Activated effector memory CD4-positive, alpha-beta T cell treated with anti-CD3 and anti-CD28 coated beads, Interleukin-2, amount 50 U/mL, for 16 hours (primary cell): ENCODE measurements at places on chromosomes 7 and 10.

GRCh38 chr7:7051206-7051877 lies 131.0 kb upstream of the C1GALT1 start:
- DNase-seq: no peak

GRCh38 chr10:42960491-42960990 lies 116.3 kb upstream of the RET start:
- no peak for DNase-seq

DNA sequence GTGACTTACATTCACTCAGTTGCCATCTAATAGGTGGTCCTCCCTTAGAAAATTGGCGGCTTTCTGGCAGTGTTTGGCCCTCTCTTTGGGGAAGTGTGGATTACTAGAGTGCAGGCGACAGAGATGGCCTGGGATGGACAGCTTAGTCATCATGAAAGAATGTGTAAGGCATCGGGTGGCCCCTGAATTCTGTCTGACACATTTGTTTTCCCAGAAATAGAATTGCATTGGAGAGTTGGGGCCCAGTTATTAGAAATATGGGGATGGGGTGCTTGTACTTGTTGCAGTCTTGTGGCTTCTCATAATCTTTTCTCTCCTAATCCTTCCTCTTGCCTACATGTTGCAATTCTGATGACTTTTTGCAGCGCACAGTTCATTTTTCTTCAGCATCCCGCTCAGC lies 13.8 kb downstream of the TCF7L2 start:
- DNase-seq: no peak

- peak; percentile 86 for DNase-seq
Observed at GRCh38 chr7:138903186-138903820, 77.9 kb downstream of the KIAA1549 start.

DNA sequence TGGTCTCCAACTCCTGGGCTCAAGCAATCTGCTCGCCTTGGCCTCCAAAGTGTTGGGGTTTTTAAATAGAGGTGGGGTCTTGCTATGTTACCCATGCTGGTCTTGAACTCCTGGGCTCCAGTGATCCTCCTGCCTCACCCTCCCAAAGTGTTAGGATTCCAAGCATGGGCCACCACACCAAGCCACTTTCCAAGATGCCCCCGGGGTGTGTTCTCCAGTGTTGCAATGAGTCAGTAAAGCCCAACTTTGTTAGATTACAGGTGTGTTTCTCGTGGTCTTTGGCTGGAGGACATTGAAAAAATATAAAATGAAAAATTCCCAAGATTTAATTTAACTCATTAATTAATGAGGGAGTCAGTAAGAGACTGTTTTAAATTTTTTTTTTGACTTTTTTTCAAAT lies 29.2 kb downstream of the TACR2 start:
- DNase-seq: no peak

DNA sequence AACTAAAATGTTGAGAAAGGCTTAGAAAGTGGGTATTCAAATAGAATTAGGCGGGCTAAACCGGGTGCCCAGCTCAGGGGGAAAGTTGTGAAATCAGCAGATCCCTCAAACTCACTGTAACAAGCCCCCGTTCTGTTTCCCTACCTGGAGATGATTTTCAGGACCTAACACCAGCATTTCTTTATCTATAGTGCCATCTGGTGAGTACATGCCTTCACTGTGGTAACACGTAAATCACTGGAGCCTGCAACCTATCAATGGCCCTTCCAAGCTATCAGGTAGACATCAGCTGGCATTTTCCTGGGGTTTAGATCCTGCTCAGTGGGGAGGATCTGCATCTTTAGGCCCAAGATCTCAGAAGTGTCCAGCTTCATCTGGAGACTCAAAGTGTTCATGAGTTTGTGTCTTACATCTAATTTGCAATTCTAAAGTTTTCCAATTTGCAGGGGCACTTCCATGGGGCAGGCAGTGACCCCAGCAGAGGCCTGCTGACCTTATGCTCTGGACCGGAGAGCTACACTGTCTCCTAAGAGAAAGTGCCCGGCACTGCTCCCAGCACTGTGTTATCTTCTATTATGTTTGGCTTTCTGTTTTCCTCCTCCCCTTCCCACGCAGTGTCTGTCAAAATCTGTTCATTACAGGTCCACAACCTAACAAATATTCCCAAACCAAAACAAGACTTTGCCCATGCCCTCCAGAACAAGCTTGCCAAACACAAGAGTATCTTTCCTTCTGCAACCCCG lies 132.5 kb downstream of the LSM5 start:
- DNase-seq: no peak

- DNase-seq: no peak
Observed at GRCh38 chr10:48439031-48439430, 132.6 kb downstream of the MAPK8 start.

DNA sequence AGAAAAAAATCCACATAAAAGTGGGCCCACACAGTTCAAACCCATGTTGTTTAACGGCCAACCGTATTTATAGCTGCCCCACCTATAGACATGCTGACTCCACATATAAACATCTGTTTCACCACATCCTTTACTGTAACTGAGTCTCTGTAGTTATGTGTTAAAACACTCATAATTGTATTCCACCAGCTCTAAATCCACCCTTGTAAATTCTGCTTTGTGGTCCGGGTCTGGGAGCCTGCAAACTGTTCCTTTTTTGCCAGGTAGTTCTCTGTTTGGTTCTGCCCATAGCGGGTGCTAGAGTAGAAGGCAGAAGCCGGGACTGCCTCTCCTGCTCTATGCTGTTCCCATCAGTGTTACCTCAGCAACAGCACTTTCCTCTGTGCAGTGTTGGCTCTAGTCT lies 20.2 kb upstream of the FHIP2A start:
- peak; percentile 65 for DNase-seq

- no peak for DNase-seq
Observed at GRCh38 chr7:138918756-138919155, 62.4 kb downstream of the KIAA1549 start.

GRCh38 chr10:125281091-125281490 lies 120.7 kb upstream of the CTBP2 start:
- no peak for DNase-seq

GRCh38 chr7:50564640-50565558 lies at the start of gene DDC:
TSS of gene DDC (minus strand) at chr7:50565405. CDS start at chr7:50544085, 21,320 bp downstream.
- no peak for DNase-seq

GRCh38 chr10:102814453-102814871 lies 22.8 kb downstream of the CYP17A1 start:
- DNase-seq: no peak

GRCh38 chr7:108484137-108484536 lies 27.9 kb upstream of the NRCAM start:
- no peak for DNase-seq

DNA sequence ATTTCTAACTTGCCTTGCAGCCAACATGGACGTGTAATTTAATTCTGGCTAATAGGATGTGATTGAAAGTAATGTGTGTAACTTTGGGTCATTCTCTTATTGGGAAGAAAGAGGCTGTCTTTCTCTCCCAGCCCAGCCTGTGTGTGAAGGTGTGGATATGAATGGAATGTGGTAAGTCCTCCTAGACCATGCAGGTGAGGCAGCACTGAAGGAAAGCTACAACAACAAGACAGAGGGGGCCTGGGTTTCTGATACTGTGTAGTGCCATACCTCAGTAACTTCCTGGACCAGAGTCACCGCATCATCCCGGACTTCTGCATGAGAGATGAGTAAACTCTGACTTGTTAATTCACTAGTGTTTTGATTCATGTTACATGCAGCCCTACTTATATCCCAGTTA lies 237.0 kb downstream of the EXOC4 start:
- DNase-seq: no peak

GRCh38 chr7:28191751-28192150 lies 11.2 kb upstream of the JAZF1 start:
- DNase-seq: no peak

DNA sequence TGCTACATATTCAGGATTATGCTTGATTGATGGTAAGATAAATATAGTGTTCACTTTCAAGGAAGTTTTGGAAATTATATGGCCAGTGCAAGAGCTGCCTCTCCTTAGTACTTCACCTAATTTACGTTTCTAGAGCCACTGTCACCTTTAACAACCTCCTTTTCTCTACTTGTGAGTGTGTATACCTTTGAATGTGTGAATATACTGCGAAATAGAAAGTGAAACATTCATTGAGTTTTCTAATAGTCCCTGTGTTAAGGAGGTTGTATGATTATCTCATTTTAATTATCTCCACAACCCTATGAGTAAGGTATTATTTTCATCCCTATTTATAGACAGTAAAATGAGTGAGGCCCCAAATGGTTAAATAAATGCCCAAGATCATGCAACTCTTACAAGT lies 1050.5 kb downstream of the XPNPEP1 start:
- no peak for DNase-seq

- DNase-seq: peak; percentile 61
Observed at GRCh38 chr7:86469680-86470295, 173.9 kb upstream of the GRM3 start.

- DNase-seq: no peak
Observed at GRCh38 chr10:69632516-69633199, 2.6 kb downstream of the FAM241B start.

DNA sequence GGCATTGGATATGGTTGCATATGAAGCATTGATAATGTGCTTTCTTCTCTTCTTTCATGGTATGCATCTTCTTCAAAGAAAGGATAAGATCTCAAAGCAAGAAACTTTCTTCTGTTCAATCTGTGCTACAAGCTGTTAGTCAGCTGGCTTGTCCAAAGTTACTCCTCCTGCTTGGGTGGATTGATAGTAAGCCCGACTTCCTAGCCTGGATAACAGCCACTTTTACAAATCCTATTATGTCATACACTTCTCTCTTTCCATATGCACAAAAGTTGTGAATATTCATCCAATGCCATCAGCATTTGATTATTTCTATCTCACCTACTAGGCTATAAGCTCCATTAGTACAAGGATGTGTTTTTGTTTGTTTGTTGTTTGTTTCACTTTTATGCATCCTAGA lies 891.0 kb upstream of the SORCS1 start:
- no peak for DNase-seq

GRCh38 chr7:81339946-81340345 lies 421.1 kb upstream of the SEMA3C start:
- DNase-seq: no peak

GRCh38 chr7:146146831-146147486 lies 30.4 kb downstream of the CNTNAP2 start:
- DNase-seq: no peak

DNA sequence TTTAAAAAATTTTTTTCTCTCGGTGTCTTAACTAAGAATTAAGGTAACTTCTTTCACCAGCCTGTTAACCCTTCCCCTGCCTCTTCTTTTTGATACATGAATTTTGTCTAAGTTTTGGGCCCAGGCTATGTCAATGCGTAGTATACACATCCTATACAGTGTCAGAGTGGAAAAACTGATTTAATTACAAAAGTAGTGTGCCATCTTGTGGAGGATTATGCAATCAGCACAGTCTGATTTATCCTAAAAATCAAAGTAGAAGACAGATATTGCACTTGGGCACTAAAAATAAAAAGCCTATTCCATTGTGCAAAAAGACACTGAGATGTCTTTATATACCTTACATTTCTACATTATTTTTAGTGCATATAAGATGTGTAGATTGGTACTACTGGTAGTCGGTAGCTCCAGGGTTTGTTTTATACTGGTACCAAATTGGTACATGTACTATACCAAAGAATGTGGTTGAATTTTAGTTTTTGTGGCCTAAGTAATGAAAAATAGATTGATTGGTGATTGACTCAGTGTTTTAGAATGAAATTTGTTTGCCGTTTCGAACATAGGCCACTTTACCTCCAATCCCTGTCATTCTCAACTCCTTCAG lies 96.6 kb downstream of the MKLN1 start:
- DNase-seq: no peak

DNA sequence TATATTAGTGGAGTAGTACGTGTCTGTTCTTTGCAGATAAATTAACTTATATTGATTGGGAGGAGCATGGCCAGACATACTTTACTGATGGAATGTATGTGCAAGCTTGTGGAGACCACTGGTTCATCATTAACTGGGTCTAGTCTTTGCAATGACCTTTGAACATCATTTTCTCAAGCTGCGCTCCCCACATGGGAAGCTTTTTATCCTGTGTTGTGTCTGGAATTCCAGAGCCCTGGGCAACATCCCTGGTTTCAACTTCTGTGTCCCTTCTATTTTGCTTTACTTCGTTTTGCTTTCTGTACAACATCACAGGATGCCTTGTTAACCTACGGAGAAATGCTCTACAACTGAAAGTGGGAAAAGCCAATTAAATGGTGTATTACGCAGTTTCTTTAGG lies 38.3 kb downstream of the MACROH2A2 start:
- no peak for DNase-seq

GRCh38 chr7:78198756-78199155 lies 400.2 kb downstream of the PHTF2 start:
- no peak for DNase-seq

DNA sequence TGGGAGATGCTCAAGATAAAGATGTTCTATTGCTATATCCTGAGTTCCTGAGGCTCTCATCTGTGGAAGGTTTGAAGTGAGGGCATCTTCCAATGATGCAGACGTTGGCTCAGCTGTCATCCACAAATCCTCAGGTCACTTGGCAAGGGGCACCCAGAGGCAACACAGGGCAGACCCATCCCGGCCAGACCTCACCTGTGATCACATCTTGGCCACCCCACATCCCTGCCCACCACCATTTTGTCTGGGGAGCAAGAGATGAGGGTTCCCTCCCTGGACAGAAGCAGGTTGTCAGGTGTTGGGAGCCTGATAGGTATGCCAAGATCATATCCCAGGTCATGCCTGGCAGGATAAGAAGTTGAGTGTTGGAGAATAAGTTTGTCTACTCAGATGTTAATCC lies 918.2 kb upstream of the ZNF722 start:
- DNase-seq: no peak

DNA sequence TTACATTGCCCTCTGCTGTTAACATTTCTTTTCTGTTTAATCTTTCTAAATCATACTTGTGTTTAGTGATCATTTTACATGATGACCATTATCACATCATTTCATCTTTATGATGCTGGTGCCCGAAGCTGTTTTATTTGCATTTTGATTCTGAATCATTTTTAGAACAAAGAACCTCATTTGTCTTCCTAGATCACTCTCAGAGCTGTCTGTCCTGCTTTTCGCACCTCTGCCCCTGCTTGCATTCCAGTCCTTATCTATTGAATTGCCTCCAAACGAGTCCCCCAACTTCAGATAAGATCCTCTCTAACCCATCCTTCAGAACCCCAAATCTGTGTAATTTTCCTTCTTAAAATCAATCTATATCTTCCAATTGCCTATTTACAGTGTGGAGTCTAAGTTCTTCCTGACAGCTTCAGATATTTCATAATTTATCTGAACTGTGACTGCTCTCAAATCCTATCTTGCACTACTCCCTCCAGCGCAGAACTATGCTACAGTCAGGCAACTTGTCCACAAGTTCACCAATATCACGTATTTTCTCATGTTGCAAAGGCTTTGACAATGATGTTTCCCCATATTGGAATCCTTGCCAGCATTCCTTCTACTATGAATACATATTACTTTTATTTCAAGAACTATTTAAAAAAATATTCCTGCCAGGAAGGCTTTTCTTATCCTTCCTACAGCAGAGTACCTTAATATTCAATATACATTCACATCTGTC lies 346.5 kb upstream of the CACNA2D1 start:
- no peak for DNase-seq

DNA sequence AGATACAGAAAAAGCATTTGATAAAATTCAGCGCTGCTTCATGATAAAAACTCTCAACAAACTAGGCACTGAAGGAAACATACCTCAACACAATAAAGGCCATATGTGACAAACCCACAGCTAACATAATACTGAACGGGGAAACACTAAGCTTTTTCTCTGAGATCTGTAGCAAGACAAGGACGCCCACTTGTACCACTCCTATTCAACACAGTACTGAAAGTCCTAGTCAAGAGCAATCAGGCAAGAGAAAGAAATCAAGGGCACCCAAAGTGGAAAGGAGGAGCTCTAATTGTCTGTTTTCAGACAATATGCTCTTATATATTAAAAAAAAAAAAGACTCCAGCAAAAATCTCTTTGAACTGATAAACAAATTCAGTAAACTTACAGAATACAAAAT lies 13.3 kb downstream of the DIP2C start:
- no peak for DNase-seq
